Putamen (tissue), 1 donor: ENCODE measurements at places on chromosomes 3 and 15.

DNA sequence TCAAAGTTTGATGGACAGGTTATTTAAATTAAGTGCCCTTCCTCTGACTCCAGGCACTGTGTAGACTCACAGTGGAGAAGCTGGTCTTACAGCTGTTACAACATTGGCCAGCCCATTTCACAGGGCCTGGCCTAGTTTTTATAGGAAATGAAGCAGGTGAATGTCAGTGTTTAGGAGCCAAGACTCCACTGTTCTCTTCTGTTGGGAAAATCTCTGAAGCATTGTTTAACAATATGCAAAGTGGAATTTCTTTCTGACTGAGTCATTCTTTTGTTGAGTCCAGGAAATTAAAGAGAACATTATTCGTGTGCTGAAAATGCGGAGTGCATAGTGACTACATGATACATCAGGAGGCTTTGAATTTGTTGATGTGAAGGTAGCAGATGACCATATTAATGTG is 64.7 kb downstream of the ARRDC4 start:
- no peak for DNase-seq

DNA sequence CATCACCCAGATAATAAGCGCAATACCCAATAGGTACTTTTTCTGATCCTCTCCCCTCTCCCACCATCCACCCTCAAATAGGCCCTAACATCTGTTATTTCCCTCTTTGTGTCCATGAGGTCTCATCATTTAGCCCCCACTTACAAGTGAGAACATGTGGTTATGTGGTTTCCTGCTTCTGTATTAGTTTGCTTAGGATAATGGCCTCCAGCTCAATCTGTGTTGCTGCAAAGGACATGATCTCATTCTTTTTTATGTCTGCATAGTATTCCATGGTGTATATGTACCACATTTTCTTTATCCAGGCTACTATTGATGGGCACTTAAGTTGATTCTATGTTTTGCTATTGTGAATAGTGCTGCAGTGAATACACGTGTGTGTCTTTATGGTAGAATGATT is 165.4 kb downstream of the MBNL1 start:
- DNase-seq: no peak

DNA sequence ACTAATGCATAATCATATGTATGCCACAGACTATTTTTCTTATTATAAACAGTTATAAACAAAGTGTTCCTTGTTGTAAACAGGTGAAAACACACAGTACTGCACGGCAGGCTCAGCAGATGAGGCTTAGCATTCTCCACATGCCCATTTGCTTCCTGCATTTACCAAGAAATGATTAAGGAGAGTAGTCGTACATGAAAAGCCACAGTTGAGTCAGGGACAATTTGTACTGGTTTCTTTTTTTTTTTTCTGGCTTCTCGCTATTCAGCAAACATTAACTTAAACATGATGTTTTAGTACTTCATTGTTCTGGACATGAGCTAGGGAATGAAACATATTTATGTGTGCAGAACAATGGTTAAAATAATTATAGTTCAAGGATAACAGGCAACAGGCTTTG is 63.4 kb downstream of the GHSR start:
- DNase-seq: no peak

DNA sequence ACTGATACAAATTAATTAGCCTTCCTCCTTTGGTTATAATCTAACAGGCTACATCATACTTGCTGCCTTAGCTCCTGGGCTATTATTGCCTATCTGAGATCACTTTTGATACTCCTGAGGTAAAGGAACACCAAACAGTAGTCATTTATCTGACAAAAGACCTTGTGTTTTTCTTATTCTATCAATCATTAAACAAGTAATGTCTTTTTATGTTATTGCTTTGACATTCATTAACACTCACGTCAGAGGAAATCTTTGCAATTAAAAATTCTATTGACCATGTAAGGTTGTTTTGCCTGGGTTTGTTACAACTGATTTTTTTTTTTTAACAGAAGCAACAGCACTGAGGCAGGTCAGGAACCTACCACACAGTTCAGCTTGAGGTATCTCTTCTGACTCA is 366.3 kb downstream of the MECOM start:
- no peak for DNase-seq
